Stimulated activated CD8-positive, alpha-beta memory T cell treated with anti-CD3 and anti-CD28 coated beads, Interleukin-15, amount 100 ng/mL, for 24 hours (primary cell): ENCODE measurements at places on chromosomes 16 and 17.

DNA sequence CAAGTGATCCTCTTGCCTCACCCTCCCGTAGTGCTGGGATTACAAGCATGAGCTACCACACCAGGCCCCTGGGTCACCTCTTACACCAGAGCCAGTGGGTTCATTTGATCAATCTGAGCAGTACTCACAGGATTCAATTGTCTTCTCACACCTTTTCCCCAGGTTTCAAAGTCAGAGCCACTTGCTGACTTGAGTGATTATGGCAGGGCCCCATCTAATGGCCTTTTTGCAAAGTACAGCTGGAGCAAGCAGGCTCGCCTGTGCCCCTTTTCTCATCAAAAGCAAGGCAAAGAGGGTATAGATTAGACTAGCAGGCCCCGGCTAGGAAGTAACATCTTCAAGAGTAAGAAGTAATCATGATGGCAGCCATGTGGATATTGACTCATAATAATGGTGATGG, 114.8 kb upstream of the NOL11 start:
- no peak for DNase-seq

- no peak for DNase-seq
Observed at GRCh38 chr16:5302372-5303114, 204.9 kb upstream of the EEF2KMT start.

- DNase-seq, result no peak
Observed at GRCh38 chr17:19578545-19578944, 44.9 kb downstream of the SLC47A1 start.

DNA sequence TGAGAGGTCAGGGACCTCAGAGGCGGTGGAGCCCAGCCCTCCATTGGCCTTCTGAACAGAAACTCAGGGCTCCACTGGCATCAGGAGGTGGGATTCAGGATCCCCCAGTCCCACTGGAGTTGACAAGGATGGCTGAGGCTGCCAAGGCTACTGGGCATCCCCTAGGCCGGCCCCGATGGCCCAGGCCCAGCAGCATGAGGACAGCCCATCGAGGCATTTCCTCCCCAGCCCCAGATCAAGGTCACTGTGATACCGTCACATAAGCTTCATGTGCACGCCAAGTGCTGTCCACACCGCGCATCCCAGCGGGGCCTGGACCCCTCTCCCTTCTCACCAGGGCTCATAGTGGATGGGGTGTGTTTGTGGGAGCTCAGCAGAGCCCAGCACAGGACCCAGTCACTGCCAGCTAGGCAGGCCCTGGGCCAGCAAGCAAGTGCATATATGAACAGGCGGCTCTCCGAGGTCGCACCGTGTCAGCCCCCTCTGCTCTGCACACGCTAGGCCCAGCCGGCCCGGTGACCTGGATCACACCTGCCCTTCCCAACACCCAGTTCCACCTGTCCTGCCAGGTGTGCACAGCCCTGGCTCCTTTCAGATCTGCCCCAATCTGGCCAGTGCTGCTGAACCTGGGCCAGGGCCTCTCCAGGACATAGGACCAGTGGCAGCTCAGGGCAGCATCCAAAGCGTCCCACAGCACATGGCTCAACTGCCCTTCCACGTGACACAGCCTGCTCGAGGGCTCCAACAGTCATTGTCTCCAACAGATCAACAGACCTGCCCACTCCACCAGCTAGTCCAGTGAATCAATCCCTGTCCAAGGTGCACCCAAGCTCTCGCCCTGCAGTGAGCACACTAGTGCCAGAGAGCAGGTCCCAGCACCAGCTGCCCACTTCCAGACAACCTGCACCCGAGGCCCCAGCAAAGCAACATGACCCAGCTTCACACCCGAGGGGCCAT, 32.8 kb upstream of the RASD1 start:
- no peak for DNase-seq

GRCh38 chr16:66485376-66485775, 58.3 kb downstream of the BEAN1 start:
- no peak for DNase-seq

GRCh38 chr17:2954898-2955445, 108.4 kb downstream of the OR1D5 start:
- no peak for DNase-seq

GRCh38 chr17:55680686-55681341, 41.9 kb downstream of the TMEM100 start:
- no peak for DNase-seq

DNA sequence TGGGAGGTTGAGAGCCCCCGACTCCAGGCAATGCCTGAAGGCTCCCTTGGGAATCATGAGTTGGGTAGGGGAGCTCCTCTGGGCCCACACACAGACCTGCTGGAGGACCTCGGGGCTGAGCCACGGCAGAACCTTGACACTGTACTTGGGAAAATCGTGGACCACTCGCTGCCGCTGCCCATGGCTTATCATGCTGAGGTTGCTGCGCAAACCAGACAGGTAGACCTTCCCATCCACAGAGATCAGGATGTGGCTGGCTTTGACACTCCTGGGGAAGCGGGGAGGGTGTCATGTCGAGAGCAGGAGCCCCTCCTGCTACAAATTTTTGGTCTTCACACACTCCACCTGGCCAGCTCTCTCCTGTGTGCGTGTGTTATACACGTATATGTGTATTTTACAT, 7.2 kb upstream of the LIMD2 start:
- no peak for DNase-seq

DNA sequence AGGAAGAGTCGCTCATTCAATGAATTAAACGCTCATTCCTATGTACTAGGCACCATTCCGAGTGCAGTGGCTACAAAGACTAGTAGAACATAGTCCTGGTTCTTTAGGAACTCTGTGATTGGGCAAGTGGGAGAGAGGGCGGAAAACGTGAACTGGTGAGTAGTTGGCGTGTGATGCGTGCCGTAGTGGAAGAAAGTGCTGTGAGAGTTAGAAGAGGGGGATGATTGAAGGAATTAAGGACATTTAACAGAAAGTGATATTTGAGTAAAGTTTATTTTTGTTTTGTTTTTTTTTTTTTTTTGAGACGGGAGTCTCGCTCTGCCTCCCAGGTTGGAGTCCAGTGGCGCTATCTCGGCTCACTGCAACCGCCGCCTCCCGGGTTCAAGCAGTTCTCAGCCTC, 7.9 kb upstream of the SLFN14 start:
- DNase-seq, result no peak
